ENCODE measurements at places on chromosomes 13 and 19. TPM values are rescaled to one million over a fixed set of nuclear protein-coding genes. Genes with fewer than 3 reads are reported as not detected.

Gene TMEM86B
- not detected for total RNA-seq

Gene PSG6
- total RNA-seq, result not detected

DNA sequence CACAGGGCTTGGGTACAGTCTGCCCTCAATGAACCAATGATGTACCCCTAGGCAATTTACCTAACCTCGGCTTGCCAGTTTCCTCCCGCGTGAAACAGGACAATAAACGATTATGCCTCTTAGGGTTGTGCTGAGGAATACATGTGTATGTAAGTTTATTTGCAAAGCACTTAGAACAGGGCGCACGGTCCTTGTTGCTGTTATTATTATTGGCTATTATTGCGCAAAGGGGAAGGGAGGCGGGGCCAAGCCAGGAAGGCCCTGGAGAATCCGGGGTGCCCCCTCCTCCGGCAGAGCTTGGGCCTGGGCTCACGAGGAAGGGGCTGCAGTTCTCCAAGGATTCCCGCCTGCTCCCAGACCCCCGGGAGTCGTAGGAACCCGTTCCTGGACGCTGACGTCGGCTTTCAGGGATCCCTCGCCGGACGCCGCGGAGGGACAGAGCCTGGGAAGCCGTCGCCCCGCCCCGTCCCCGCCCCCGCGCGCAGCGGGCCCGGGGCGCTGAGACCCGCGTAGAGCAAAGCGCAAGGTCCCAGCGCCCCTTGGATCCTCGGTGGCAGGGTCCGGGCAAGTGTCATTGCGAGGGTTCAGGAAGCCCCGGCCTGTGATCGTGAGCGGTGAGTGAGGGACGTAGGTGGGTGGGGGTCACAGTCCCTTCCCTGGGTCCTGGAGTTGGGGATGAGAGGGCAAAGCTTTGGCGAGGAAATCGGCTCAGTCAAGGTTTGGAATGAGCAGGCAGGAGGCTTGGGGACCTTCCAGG is at the start of gene TMEM91:
TSS of gene TMEM91 (plus strand) at position 293 of the 757 bp plus-strand sequence. CDS start 1,777 bp downstream, outside the sequence.
- H3K27ac ChIP-seq, result peak within 1 kb of the TSS; percentile 90
- no peaks in the 10 kb centered on the region for H3K36me3 ChIP-seq
- H3K27me3 ChIP-seq, result no peaks in the 10 kb centered on the region

- no peak overlapping the region for H3K4me3 ChIP-seq
- no peaks in the 10 kb centered on the region for H3K36me3 ChIP-seq
- no peaks in the 10 kb centered on the region for H3K27me3 ChIP-seq
- DNase-seq, result peak; percentile 68
- H3K27ac ChIP-seq, result peak overlapping the region; percentile 77
Observed at GRCh38 chr13:113904411-113904810, 40.5 kb upstream of the GAS6 start.

DNA sequence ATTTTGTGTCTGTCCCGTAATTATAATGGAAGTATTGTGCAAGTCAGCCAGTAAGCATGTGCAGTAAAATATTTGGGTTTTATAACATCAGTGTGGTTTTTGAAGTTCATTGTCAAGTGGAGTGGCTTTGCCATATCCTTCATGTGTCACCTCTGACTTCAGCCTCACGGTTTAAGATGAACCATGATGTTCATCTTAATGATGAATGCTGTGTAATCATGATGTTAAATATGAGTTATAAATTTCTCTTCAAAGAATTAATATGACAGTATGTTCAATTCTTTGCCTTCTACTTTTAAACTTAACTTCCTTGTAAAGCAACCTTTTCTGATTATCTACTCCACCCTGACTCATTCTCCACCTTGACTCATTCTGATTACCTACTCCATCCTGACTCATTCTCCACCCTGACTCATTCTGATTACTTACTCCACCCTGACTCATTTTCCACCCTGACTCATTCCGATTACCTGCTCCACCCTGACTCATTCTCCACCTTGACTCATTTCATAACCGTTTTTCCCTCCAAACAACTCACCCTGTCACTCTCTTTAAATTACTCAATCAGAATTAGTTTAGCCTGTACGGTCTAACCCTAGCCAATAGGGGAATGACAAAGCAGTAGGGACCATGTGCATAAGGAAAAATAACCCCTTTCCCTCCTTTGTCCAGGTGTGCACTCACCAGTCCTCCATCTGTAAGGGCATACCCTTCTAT is 50.3 kb upstream of the ANKRD10 start:
- H3K4me1 ChIP-seq, result no peaks in the 10 kb centered on the region
- no peak for DNase-seq
- no peak overlapping the region for H3K4me3 ChIP-seq
- no peak overlapping the region for H3K27ac ChIP-seq
- H3K27me3 ChIP-seq, result no peaks in the 10 kb centered on the region

DNA sequence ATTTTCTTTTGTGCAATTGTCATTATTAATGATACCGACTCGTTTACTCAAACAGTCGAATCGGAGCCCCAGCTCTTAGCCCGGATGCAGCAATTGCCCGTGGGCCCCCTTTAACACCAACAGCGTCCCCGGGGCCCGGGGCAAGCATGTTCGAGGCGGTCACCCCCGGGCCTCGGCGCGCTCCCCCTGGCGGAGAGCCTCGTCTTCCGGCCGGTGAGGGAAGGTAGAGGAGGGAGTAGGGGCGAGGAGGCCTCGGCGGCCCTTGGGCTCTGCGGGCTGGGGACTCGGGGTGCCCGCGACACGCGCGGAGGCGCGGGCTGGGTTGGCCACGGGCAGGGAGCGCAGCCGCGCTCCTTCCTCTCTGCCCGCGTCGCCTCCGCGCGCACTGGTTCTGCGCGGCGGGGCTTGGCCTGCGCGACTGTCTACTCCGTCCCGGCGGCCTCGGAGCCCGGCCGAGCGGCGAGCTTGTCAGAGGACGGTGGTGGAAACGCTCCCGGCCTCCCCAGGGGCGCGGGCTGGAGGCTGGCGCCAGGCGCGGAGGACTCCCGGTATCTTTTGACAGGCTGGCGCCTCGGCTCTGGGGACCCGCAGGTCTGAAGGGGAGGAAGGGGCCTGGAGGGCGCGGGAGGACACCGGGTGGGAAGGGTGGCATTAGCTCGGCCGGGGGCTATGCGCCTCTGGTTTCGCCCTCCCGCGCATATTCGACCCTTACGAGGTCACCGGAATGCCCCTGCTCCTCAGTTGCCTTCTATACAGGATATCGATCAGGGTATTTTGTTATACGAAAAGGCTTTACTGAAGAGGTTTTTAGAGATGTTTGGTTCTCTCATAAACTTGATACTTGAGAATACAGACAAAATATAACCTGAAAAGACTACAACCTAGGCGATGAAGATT is 1.5 kb downstream of the BIVM start:
- peak; percentile 73 for DNase-seq
- H3K4me1 ChIP-seq, result no peaks in the 10 kb centered on the region
- peak overlapping the region; percentile 83 for H3K27ac ChIP-seq
- H3K4me3 ChIP-seq, result peak overlapping the region; percentile 93
- no peaks in the 10 kb centered on the region for H3K36me3 ChIP-seq

DNA sequence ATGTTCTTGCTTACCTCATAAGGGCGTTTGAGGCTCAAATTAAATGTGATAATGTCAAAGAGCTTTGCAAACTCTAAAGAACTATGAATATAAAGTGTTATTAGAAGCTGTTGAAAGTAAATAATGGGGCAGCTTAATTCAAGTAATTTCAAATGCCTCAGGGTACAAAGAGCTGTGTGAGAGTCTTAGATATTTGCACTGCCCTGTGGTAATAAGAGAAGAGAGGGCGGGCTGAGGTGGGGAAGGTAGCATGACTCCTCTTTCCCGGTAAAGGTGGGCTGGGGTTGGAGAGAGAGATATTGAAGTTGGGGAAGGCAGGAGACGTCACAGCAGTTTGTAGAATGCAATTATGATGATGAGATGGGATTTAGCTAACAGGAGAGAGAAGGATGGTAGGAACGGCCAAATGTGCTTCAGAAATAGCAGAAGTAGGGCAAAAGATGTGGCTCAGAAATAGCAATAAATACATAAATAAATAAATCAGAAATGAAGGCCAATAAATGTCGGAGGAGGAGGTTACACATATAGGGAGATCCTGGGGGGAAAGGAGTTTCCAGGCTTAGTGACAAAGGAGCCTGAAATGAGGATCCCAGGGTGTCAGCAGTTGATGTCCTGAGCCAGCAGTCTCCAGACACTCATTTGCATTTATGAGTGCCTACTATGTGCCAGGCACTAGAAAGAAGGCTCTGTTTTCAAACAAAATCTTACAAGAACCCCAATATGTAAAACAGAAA is 35.7 kb upstream of the RCBTB2 start:
- H3K4me1 ChIP-seq, result no peaks in the 10 kb centered on the region
- H3K36me3 ChIP-seq, result no peaks in the 10 kb centered on the region
- H3K27me3 ChIP-seq, result no peaks in the 10 kb centered on the region
- H3K27ac ChIP-seq, result peak overlapping the region; percentile 85

GRCh38 chr19:4652075-4652474 is 12.8 kb downstream of the TNFAIP8L1 start:
- no peak overlapping the region for H3K27ac ChIP-seq
- H3K36me3 ChIP-seq, result no peaks in the 10 kb centered on the region
- DNase-seq, result no peak
- no peak overlapping the region for H3K4me3 ChIP-seq
- H3K27me3 ChIP-seq, result no peaks in the 10 kb centered on the region
- no peaks in the 10 kb centered on the region for H3K4me1 ChIP-seq

DNA sequence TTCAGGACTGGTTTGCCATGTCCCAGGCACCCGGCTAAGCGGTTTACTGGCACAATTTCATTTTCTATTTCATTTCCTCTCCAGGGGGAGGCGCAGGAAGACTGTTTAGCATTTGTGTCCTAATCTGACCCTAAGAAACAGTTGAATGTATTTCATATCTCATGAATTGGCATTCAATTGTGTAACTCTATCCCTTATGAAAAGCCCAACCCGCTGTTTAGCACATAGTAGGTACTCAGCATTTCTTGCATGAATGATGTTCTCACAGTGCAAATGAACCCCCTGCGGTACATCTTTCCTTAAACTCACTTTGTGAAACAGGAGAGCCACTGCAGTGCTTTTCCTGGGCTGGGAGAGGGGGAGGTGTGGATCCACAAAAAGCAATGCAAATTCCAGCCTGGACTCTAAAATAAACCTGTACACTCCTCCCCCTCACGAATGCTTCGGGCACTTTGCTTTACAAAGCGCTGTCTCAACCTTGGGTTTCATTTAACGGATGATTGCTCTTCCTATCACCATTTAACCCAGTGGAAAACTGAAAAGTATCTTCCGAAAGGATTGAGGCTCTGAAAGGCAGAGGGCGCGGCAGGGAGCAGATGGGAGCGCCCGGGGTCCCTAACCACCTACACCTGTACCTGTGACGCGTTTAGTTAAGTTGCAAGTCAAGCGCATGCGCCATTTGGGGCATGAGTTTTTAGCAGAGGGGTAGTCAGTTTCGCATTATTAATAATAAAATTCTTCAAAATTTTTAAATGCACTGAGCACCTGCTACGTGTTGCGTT is 1.2 kb upstream of the EEF2 start:
- peak overlapping the region; percentile 1 for H3K4me3 ChIP-seq
- no peak for DNase-seq
- no peaks in the 10 kb centered on the region for H3K27me3 ChIP-seq
- H3K36me3 ChIP-seq, result no peaks in the 10 kb centered on the region

GRCh38 chr13:101747039-101747438 is 294.6 kb downstream of the ITGBL1 start:
- DNase-seq, result no peak
- no peaks in the 10 kb centered on the region for H3K27me3 ChIP-seq
- H3K36me3 ChIP-seq, result no peaks in the 10 kb centered on the region
- no peaks in the 10 kb centered on the region for H3K4me1 ChIP-seq

DNA sequence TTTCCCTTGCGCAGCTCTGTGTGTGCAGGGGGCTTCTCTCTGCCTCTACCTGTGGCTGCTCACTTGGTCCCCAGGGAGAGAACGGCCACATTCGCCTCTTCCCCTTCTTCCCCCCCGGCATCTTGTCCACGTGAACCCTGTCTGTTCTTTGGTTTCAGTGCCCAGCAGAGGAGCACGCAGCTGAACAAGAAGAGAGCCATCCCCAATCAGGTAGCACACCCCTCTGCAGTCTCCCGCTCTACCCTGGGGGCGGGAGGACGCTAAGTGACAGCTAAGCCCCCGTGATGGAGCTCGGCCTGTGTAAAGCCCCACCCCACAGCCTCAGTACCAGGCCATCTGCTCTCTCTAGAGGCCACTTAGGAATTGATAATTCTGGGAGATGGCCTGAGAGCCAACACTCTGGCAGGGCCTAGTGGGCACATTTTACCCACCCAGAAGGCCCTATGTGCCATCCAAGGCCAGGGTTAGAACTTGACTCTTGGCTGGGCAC is 30.2 kb downstream of the TMED1 start:
- no peaks in the 10 kb centered on the region for H3K36me3 ChIP-seq
- no peaks in the 10 kb centered on the region for H3K27me3 ChIP-seq
- no peak for DNase-seq
- no peak overlapping the region for H3K27ac ChIP-seq

DNA sequence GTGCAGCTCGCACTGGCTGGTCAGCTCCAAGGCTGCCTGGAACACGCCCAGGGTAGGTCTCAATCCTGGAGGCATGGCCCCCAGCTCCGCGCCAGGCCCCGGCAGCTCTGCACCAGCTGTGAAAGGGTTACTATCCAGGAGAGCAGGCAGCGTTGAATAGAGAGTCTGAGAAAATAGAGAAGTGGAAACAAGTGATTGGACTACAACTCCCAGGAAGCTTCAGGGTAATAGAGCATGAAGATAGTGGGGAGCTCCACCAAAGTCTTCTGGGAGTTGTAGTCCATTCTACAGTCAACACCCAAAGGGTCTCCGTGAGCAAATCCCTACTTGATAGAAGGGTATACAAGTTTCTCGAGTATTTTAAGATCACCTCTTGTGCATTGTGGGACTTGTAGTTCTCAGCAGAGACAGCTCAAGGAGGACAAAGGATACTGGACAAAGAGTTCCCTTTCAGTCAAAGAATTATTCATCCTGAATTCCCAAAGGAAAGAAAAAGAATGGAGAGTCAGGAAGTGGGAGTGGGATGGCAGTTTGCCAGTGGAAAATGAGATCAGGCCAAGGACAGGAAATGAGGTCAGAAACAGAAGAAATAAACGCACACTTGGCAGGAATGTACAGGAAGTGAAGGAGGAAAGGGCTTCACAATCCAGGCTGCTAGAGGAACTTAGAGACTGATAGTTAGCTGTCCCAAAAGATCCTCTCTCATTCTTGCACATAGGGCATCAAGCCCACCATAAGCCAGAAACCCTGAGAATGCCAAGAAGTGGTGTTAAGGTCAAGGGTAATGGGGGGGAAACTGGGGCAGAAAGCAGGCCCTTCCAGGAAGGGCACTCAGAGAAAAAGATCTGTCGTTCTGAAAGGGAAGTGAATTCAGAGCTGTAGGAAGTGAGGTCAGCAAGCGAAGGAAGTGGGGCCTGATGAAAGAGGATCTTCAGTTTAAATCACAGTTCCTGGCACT is 5.5 kb upstream of the MAMSTR start:
- no peak overlapping the region for H3K4me3 ChIP-seq
- peak overlapping the region; percentile 83 for H3K27ac ChIP-seq
- H3K27me3 ChIP-seq, result no peaks in the 10 kb centered on the region
- H3K36me3 ChIP-seq, result no peaks in the 10 kb centered on the region
- no peaks in the 10 kb centered on the region for H3K4me1 ChIP-seq

DNA sequence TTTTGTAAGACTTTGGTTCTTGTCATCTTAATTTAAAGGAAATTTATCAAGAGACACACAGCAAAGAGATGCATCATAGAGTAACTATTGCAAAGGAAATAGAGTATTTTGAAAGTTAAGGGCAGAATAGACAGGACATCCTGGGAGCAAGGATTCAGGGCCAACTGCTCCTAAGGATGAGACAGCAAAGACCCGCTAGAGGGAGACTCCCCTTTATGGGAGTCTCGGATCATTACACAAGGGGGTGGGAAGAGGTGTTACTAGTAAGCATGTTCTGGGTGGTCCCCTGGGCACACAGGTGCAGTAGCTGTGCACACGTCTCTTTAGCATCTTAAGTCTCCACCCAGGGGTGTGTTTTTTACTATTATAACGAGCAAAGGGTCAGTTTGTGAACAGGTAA is 9.6 kb downstream of the ZSCAN5C start:
- H3K4me3 ChIP-seq, result no peak overlapping the region
- no peaks in the 10 kb centered on the region for H3K36me3 ChIP-seq
- no peak for DNase-seq
- H3K27me3 ChIP-seq, result no peaks in the 10 kb centered on the region
